ENCODE measurements at places on chromosomes 2 and 18. TPM values are rescaled to one million over a fixed set of nuclear protein-coding genes. Genes with fewer than 3 reads are reported as not detected.
A peak's percentile ranks its signal among the peaks of the same experiment; 100 is the strongest.

GRCh38 chr2:155266583-155266982, 568.1 kb downstream of the KCNJ3 start:
- H3K27ac ChIP-seq, result no peak overlapping the region
- no peaks in the 10 kb centered on the region for H3K4me1 ChIP-seq
- DNase-seq, result no peak
- H3K4me3 ChIP-seq, result no peak overlapping the region
- H3K27me3 ChIP-seq, result peaks cover 44% of the 10 kb centered on the region

DNA sequence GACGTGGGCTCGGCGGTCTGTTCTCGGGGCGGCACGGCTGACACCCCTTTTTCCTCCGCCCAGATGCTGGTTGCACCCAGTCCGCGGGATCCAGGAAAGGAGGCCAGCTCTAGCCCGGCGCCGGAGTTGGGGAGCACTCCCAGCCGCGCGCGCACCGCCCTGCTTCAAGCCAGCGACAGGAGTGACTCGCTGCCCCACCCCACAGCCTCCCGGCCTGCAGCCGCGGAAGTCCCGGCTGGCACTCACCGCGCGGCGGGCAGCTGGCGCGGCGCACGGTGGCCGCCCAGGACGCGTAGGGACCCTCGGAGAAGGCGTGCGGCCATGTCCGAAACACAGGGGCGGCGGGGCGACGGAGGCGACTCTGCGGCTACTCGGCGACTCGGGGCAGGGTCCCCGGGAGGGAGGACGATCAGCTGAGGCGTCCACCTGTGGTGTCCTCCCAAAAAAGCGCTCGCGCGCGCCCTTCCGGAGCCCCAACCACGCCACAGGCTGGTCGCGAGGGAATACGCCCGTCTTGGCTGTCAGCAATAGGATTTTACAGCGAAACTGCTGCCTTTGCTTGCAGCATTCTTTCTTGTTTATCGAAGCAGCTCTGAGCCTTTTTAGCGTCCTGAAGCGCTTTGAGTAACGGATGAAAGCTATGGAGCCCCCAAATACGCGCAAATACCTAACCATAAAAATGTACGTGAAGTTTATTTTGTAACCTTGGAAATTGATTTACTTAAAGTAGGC, at the start of gene ACADL:
TSS of gene ACADL (minus strand) at position 507 of the 732 bp plus-strand sequence. CDS start at position 323, 184 bp downstream.
- no peaks in the 10 kb centered on the region for H3K36me3 ChIP-seq
- no peaks in the 10 kb centered on the region for H3K27me3 ChIP-seq
- peak within 1 kb of the TSS; percentile 51 for H3K27ac ChIP-seq
- H3K4me3 ChIP-seq, result no peak within 1 kb of the TSS
- H3K4me1 ChIP-seq, result peaks cover 10% of the 10 kb centered on the region

DNA sequence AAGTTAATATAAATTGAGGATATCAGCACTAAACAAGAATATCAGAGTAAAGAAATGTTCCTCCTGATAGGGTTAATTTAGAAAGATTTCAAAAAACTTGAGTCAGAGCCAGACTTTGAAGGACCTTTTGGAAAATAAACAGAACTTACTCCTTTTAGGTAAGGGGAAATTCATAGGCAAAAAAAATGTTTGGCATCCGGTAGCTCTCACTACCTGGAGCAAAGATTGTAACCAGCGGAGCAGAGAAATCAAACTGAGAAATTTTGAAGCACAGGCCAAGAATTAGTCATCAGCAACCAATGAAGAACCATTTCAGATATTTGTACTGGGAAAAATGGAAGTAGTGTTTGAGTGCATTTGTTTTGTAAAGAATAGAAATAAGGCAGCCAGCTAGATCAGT, 113.0 kb downstream of the ICA1L start:
- peaks cover 5% of the 10 kb centered on the region for H3K4me1 ChIP-seq
- H3K27ac ChIP-seq, result no peak overlapping the region
- no peak for DNase-seq
- no peak overlapping the region for H3K4me3 ChIP-seq

- peak overlapping the region; percentile 75 for H3K4me3 ChIP-seq
- H3K36me3 ChIP-seq, result no peaks in the 10 kb centered on the region
- H3K27me3 ChIP-seq, result no peaks in the 10 kb centered on the region
- DNase-seq, result peak; percentile 69
These were observed 26.9 kb upstream of the KCTD1 start for GRCh38 chr18:26574958-26575864.

- H3K4me3 ChIP-seq, result no peak overlapping the region
- H3K27ac ChIP-seq, result no peak overlapping the region
- H3K4me1 ChIP-seq, result peaks cover 4% of the 10 kb centered on the region
- no peak for DNase-seq
These were observed 199.1 kb upstream of the CCDC150 start for GRCh38 chr2:196440413-196440812.

GRCh38 chr2:9236867-9237266, 30.3 kb downstream of the ASAP2 start:
- H3K27me3 ChIP-seq, result no peaks in the 10 kb centered on the region
- H3K36me3 ChIP-seq, result no peaks in the 10 kb centered on the region
- H3K27ac ChIP-seq, result peak overlapping the region; percentile 97

DNA sequence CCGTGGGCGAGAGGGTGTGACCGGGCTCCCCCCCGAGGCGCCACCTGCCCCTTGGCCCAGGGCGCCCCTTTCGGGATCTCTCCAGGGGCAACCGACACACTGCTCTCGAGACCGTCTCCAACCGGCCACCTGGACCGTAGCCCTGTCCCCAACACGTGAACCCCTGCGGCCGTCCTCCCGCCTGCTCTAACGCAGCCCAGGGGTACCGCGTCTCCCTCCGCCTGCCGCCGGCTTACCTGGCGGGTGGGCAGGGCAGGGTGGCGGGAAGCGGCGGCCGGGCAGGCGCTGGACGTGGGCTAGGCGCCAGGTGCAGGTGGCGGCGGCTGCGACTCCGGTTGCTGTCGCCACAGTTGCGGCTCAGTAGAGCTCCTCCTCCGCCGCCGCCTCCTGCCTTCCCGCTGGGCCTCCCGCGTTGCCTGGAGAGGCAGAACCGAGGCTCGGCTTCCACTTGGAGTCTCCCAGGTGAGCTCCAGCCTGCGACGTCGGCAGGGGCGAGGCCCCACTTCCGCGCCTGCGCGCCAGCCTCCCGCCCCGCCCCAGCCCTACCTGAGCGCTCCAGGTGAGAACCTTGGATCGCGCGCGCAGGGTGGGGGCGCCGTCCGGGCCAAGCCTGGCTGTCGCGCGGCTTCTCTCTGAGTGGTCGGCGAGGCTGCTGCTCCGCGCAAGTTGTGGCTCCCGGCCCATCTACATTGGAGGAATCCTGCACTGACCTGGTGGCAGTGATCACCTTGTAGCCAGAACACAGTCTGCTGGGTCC, at the start of gene GALNT3:
TSS of gene GALNT3 (minus strand) at position 469 of the 757 bp plus-strand sequence. CDS start 23,547 bp downstream, outside the sequence.
- peaks cover 6% of the 10 kb centered on the region for H3K36me3 ChIP-seq
- no peaks in the 10 kb centered on the region for H3K27me3 ChIP-seq
- peak within 1 kb of the TSS; percentile 87 for H3K4me3 ChIP-seq
- peaks cover 10% of the 10 kb centered on the region for H3K4me1 ChIP-seq
- peak within 1 kb of the TSS; percentile 96 for H3K27ac ChIP-seq
- peak; percentile 86 for DNase-seq

- H3K27me3 ChIP-seq, result no peaks in the 10 kb centered on the region
- H3K36me3 ChIP-seq, result peaks cover 7% of the 10 kb centered on the region
- peaks cover 21% of the 10 kb centered on the region for H3K4me1 ChIP-seq
- H3K4me3 ChIP-seq, result peak overlapping the region; percentile 91
These were observed 1.6 kb downstream of the MTCL1 start for GRCh38 chr18:8706791-8707555.

- no peak for DNase-seq
- no peaks in the 10 kb centered on the region for H3K27me3 ChIP-seq
- H3K4me3 ChIP-seq, result no peak overlapping the region
- no peak overlapping the region for H3K27ac ChIP-seq
- H3K36me3 ChIP-seq, result no peaks in the 10 kb centered on the region
These were observed 13.2 kb upstream of the SERTAD2 start for GRCh38 chr2:64666810-64667438.

DNA sequence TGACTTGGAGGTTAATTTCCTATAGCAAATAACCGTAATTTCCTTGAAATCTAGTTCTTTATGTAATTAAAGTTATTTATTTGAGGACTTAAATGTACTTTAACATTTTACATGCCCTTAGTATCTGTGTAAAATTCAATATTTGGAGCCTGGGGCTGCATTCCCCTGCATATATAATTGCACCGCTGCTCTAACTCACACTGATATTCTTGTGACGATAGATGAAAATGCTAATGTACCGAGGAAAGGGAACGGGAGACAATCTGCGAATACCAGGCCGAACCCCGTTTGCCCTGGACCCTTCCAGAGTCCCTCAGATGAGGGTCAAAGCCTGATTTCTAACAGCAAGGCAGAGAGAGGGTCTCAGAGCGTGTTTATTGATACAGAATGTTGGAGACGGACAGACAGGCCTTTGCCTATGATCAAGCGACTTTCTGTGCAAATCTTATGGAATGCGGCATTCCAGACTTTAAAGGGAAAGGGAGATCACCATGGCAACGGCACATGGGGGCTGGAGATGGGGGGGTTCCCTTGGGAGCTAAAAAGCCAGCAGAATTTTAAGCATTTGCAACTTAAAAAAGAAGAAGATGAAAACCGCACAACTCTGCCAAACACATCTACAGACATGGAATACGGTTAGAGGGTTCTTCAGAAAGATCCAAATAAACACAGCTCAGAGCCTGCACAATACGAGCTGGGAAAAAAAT, 57.6 kb upstream of the TWIST2 start:
- H3K27me3 ChIP-seq, result no peaks in the 10 kb centered on the region
- no peak for DNase-seq
- H3K27ac ChIP-seq, result no peak overlapping the region
- H3K4me1 ChIP-seq, result peaks cover under 1% of the 10 kb centered on the region
- no peaks in the 10 kb centered on the region for H3K36me3 ChIP-seq

DNA sequence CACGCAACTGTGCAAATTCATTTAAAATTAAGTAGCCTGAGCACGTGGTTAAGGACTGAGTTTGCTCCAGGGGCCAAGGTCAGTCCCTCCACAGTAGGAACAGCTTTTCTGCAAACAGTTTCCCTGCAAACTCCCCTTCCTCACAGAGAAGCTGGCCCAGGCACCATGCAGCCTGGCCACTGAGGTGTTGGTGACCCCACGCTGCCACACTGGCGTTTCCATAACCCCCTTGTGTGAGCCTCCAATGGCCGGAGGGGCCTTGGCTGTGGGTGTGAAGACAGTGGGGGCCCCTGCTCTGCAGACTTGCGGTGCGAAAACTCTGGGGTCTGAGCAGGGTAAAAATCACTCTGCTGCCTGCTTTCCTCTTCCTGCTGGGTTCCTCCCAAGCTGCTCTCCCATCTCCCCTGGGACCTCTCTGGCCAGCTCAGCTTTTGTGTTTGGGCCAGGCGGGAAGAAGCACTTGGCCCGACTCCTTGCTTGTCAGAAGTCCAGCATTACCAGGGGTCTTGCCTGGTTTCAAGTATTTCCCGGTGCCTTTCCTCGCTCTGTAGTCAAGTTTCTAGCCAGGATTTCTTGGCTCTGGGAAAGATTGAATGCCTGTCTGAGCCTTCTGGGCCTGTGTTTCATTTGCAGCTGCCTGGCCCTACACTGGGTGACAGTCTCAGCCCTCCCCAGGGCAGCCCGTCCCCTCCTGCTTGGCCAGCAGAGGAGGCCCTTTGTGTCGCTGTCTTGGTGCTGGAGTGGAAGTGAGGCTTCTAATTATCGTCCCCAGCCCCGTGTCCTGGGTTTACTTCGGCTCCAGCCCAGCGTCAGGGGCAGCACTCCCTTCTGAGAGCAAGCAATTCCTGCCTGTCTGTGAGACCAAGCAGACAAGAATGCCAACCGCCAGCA, 131.4 kb upstream of the SLC1A4 start:
- peaks cover 11% of the 10 kb centered on the region for H3K4me1 ChIP-seq
- no peaks in the 10 kb centered on the region for H3K27me3 ChIP-seq
- H3K36me3 ChIP-seq, result no peaks in the 10 kb centered on the region
- no peak overlapping the region for H3K4me3 ChIP-seq

GRCh38 chr18:3789525-3789924, 339.6 kb downstream of the TGIF1 start:
- no peak overlapping the region for H3K27ac ChIP-seq
- H3K36me3 ChIP-seq, result no peaks in the 10 kb centered on the region
- H3K4me3 ChIP-seq, result no peak overlapping the region

- H3K36me3 ChIP-seq, result peaks cover 10% of the 10 kb centered on the region
- H3K4me3 ChIP-seq, result no peak overlapping the region
- no peak overlapping the region for H3K27ac ChIP-seq
- DNase-seq, result no peak
These were observed 5.6 kb upstream of the KDM3A start for GRCh38 chr2:86435531-86435930.

- no peaks in the 10 kb centered on the region for H3K36me3 ChIP-seq
- peaks cover 36% of the 10 kb centered on the region for H3K27me3 ChIP-seq
- H3K4me3 ChIP-seq, result no peak overlapping the region
- no peaks in the 10 kb centered on the region for H3K4me1 ChIP-seq
- no peak for DNase-seq
These were observed 80.5 kb upstream of the AFF3 start for GRCh38 chr2:100222844-100223243.

DNA sequence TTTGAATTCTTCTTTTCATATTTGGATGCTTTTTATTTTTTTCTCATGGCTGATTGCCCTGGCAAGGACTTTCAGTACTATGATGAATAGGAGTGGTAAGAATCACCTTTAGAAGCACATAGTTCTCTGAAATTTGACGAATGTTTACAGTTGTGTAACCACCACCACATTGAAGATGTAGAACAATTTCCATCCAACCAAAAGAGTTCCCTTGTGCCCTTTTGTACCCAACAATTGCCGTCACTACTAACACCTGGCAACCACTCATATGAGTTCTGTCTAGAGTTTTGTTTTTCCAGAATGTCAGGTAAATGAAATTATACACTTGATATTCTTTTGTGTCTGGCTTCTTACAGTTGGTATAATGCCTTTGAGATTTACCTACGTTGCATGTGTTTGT, 28.7 kb upstream of the SLC16A14 start:
- H3K4me3 ChIP-seq, result no peak overlapping the region
- peak overlapping the region; percentile 79 for H3K27ac ChIP-seq
- H3K27me3 ChIP-seq, result no peaks in the 10 kb centered on the region
- no peaks in the 10 kb centered on the region for H3K36me3 ChIP-seq

DNA sequence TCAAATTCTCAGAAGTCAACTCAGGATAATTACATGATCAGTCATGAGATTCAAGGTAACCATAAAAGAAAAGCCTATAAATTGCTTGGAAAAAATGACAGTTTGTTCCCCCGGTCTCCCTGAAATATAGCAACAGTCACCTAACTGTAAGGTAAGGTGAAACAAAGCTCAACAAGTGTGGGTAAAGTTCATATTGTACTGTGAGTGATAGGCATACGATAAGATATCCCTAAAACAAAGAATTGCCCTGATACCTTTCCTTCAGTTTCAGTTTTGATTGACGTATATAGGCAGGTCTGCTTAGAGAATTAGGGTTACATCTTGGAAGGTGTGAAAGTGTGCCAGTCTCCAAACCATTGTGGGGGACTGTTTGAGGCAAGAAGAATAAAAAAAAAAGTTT, 4.0 kb upstream of the CCBE1 start:
- no peaks in the 10 kb centered on the region for H3K36me3 ChIP-seq
- peak overlapping the region; percentile 98 for H3K27ac ChIP-seq
- H3K27me3 ChIP-seq, result no peaks in the 10 kb centered on the region
- peaks cover 42% of the 10 kb centered on the region for H3K4me1 ChIP-seq

CCDC141 gene
- not detected for total RNA-seq

RNU2-63P gene
- total RNA-seq, result 9.1 TPM

GKN2 gene
- total RNA-seq, result not detected

CABYR gene
- 3.0 TPM for total RNA-seq

LRPPRC gene
- total RNA-seq, result 160 TPM

DHRS9 gene
- not detected for total RNA-seq

SLC8A1 gene
- 1.7 TPM for total RNA-seq

DTNA gene
- not detected for total RNA-seq
